ENCODE measurements at places on chromosomes 1 and 21. TPM values are rescaled to one million over a fixed set of nuclear protein-coding genes. Genes with fewer than 3 reads are reported as not detected.
A peak's percentile ranks its signal among the peaks of the same experiment; 100 is the strongest.

The PHLDA3 gene
- total RNA-seq = 12.7 TPM

The GFI1 gene
- 1.2 TPM for total RNA-seq

GRCh38 chr1:62181532-62181931 lies 13.1 kb upstream of the L1TD1 start:
- peaks cover 10% of the 10 kb centered on the region for H3K4me1 ChIP-seq
- no peaks in the 10 kb centered on the region for H3K27me3 ChIP-seq
- no peak overlapping the region for H3K4me3 ChIP-seq
- H3K27ac ChIP-seq = no peak overlapping the region
- no peak for DNase-seq

- DNase-seq = no peak
- H3K27me3 ChIP-seq = peaks cover 14% of the 10 kb centered on the region
- no peak overlapping the region for H3K27ac ChIP-seq
- peaks cover 6% of the 10 kb centered on the region for H3K4me1 ChIP-seq
Observed at GRCh38 chr1:228001738-228002535, 4.9 kb upstream of the WNT3A start.

DNA sequence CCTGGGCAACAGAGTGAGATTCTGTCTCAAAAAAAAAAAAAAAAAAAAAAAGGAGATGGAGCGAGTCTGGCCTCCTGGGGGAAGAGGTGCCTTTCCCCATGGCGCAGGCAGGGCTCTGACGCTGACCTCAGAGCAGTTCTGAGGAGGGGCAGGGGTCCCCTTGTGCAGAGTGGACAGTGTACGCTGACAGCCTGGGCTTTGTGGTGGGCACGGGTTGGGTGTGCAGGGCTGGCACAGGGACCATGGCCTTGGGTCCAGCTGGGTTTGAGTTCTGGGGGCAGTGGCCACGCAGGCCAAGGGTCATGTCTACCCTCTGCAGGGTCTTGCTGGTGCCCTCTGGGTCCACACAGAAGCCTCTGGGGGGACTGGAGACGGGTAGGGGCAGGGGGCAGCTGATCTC lies 260.1 kb upstream of the C1orf174 start:
- no peaks in the 10 kb centered on the region for H3K4me1 ChIP-seq
- no peaks in the 10 kb centered on the region for H3K36me3 ChIP-seq
- DNase-seq = no peak

The TAS1R1 gene
- not detected for total RNA-seq

The CLDN17 gene
- total RNA-seq = not detected

DNA sequence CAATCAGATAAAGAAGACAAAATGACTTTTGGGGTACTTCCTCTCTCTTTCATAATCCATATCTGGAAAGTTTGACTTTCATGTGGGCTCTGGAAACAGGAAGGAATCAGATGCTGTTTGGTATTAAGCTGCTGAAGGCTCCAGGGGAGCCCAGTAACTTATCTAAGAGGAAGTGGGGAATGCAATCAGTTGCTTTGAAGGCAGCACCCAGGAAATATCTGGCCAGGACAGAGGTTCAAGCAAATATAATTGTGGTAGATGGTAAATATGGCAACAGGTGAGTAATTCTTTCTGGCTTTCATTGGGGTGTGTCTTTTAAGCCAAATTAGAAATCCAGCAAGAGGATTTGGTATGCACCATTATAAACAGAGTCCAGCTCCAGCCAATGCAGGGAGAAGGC lies 44.4 kb downstream of the COLGALT2 start:
- H3K36me3 ChIP-seq = no peaks in the 10 kb centered on the region
- no peak overlapping the region for H3K4me3 ChIP-seq
- DNase-seq = no peak
- H3K4me1 ChIP-seq = peaks cover 10% of the 10 kb centered on the region
- H3K27me3 ChIP-seq = no peaks in the 10 kb centered on the region

The SAMSN1 gene
- total RNA-seq = not detected

The CHD1L gene
- total RNA-seq = 26.2 TPM

The SFN gene
- total RNA-seq = 33.2 TPM

- no peak overlapping the region for H3K27ac ChIP-seq
- H3K4me1 ChIP-seq = peaks cover 6% of the 10 kb centered on the region
- DNase-seq = no peak
- H3K4me3 ChIP-seq = no peak overlapping the region
Observed at GRCh38 chr1:67496329-67496728, 66.1 kb upstream of the SERBP1 start.

GRCh38 chr21:41482301-41482700 lies 25.7 kb downstream of the TMPRSS2 start:
- peaks cover 67% of the 10 kb centered on the region for H3K36me3 ChIP-seq
- no peak overlapping the region for H3K4me3 ChIP-seq
- H3K27me3 ChIP-seq = no peaks in the 10 kb centered on the region
- peaks cover 65% of the 10 kb centered on the region for H3K4me1 ChIP-seq

The PDE4B gene
- total RNA-seq = 11.1 TPM

DNA sequence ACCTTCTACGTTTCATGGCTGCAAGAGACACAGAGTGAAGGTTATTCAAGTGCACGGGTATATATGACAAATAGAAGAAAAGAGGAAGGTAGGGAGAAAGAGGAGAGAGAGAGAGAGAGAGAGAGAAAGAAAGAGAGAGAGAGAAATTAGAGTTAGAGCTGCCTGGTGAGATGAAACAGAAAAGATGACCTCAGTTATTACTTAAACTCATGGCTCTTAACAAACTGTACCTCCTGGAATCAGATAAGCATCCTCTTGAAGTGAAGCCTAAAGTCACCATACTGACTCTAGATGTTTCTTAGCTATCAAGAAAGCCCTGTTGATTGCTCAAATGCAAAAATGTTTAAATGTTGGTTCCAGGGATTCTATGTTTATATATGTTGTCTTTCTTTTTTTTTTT lies 597.7 kb upstream of the ZP4 start:
- H3K27me3 ChIP-seq = no peaks in the 10 kb centered on the region
- no peak overlapping the region for H3K27ac ChIP-seq
- no peak overlapping the region for H3K4me3 ChIP-seq
- H3K36me3 ChIP-seq = no peaks in the 10 kb centered on the region

The TMEM82 gene
- not detected for total RNA-seq

The GNG12 gene
- 189 TPM for total RNA-seq

GRCh38 chr1:14441302-14441741 lies 157.2 kb upstream of the KAZN start:
- H3K4me3 ChIP-seq = no peak overlapping the region
- no peak for DNase-seq
- H3K4me1 ChIP-seq = no peaks in the 10 kb centered on the region
- no peaks in the 10 kb centered on the region for H3K36me3 ChIP-seq

The WNT2B gene
- total RNA-seq = not detected

DNA sequence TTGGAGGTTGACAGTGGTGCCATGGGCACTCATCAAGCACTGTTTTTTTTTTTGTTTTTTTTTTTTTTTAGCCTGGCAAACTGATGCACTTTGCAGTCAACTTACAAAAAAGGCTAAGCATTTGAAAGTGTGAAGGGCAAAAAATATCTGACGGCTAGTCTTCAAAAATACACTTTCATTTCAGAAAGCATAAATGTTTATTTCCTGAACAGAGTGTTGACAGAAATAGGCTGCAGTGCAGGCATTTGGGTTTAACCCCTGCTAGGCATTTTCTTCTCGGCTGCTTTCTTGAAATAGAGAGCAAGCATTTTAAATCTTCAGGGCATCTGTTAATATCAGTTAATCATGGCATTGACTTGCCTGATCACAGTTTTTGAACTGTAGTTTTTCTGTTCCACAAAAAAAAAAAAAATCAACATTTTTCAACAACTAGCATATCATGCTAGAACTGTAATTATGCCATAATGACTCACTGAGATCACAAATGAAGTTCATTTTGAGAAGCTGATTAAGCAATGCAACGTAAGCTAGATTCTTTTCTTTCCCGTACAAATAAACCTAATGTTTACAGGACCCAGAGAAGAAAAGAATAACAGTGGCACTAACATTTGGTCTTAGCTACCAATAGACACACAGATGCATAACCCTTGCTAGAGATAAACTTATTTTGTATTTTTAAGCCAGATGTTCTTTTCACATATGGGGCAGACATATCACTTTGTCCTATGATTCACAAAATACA lies 100.4 kb upstream of the USH2A start:
- H3K27me3 ChIP-seq = no peaks in the 10 kb centered on the region
- H3K36me3 ChIP-seq = no peaks in the 10 kb centered on the region
- H3K4me3 ChIP-seq = no peak overlapping the region
- peaks cover 3% of the 10 kb centered on the region for H3K4me1 ChIP-seq
- H3K27ac ChIP-seq = peak overlapping the region; percentile 44
- no peak for DNase-seq

The SNX7 gene
- 20.3 TPM for total RNA-seq

Data from stomach (tissue), 19 donors.